D721Med (cell line): ENCODE measurements at places on chromosomes 2 and 18.

DNA sequence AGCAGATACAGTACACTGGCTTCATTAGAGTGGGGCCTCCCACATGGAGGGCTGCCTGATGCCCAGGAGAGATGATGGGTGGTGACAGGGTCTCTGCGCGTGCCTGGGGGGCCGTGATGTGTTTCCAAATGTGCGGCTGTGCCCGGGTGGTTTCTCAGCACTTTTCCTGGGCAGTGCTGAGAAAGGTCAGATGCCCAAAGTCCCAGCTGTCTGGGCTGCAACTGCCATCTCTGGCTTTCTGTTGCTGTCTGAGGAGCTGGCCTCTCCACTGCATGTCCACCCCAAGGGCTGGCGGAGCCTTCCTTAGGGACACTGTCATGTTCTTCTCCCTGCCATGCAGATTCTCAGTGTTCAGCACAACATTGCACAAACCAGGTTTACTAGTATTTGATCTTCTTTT lies 62.7 kb upstream of the NFATC1 start:
- no peak for DNase-seq

- no peak for DNase-seq
These were observed 187.7 kb upstream of the HAAO start for GRCh38 chr2:42979870-42980763.

- DNase-seq, result no peak
These were observed 105.8 kb upstream of the NCKAP5 start for GRCh38 chr2:133674066-133674432.

GRCh38 chr2:205411558-205411957 lies 270.7 kb upstream of the NRP2 start:
- DNase-seq, result no peak

DNA sequence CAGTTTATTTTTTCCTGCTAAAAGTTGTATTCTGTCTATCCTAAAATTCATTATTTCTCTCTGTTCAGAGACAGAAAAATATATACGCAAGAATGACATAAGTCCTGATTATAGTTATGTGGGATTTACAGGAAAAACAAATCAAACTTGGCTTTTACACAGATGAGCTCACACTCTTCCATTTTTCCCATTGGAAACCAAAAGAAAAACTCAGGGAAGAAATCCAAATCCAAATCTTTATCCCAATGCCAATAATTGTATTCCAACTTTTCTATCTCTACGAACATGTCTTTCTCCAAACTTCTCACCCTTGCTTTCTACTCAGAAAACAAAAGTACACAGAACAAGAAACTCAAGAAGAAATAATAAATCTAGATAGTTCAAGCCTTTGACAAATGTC lies 249.1 kb upstream of the TMEFF2 start:
- no peak for DNase-seq

DNA sequence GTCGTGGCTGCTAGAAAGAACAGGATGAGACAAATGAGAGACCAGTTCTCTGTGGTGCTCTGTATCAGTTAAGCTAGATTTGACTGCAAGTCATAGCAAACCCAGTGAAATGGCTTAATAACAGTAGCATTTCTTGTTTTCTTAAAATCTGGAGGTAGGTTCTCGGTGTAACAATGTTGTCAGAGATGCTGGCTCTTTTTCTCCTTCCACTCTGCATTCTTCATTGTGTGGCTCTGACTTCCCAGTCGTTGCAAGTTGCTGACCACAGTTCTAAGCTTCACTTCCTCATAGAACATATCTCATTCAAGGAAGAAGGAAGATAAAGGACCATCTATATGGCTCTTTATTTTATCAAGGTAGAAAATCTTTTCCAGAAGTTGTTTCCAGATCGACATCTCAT lies 7.9 kb upstream of the CKAP2L start:
- DNase-seq, result no peak

- no peak for DNase-seq
These were observed 459.3 kb upstream of the TRIB2 start for GRCh38 chr2:12257476-12257875.

GRCh38 chr2:146982393-146982846 lies 862.4 kb upstream of the ACVR2A start:
- no peak for DNase-seq

- DNase-seq, result no peak
These were observed 34.0 kb upstream of the PLA2R1 start for GRCh38 chr2:160096409-160096808.

DNA sequence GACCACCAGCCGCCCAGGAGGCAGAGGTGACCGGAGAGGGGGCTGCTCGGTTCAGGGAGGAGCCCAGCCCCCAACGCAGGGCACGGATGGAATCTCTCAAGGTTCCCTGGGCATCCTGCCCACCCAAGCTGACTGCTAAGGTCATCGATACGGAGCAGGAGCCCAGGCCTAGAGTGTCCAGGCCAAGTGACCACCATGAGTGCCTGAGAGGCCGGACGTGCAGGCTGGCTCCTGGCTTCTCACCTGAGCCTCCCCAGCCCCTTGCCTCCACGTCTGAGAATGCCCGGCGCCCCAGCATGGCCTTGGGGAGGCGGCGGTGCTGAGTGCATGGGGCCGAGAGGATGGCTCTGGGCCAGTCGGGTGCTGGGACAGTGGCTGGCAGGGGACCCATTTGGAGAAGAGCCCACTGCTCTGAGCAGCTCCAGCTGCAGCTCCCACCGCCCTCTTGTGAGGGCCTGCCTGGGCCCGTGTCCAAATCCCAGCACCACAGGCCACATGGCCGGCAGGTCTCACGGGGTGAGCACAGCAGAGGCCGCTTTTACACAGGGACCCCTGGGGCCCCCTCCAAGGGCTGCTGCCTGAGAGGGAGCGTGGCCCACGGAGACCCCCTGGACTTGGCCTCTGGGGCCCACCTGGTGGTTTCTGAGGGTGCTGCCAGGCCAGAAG lies 102.8 kb upstream of the CTDP1 start:
- no peak for DNase-seq

- DNase-seq, result no peak
These were observed 89.7 kb upstream of the CNTNAP5 start for GRCh38 chr2:123935405-123935804.

- no peak for DNase-seq
These were observed 731.4 kb upstream of the HS6ST1 start for GRCh38 chr2:129050101-129050500.

DNA sequence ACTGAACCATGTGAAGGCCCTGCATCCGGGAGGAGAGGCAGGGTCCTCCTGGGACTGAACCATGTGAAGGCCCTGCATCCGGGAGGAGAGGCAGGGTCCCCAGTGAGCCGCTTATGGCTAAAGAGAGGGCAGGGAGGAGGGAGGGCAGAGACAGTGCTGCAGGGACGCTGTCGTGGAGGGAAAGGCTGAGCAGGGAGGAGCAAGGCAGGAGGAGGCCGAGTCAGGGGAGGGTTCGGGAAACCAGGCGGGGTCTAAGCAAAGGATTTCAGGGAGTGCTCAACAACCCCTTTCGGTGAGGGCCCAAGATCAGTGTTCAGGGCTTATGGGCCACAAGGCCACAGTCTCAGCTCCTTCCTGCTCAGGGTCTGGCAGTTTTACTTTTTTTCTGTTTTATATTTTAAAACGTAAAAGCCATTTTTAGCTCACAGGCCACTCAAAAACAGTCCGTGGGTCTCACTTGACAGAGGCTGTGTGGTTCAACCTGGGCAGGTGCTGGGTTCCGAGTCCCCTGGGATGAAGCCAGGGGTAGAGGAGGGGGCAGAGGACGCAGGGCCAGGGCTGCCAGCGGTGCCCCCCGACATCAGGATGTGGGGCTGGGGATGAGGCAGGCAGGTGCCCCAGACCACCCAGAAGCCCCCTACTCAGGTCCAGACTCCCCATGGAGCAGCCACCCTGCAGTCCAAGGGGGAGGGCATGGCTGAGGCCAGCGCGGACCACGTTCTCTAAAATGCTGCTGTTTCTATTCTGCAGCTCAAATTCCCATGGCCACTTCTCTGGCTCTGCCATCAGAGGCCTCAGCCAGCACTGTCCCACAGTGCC lies 5.2 kb downstream of the TMEM18 start:
- DNase-seq, result no peak

- no peak for DNase-seq
These were observed 10.7 kb downstream of the SPTBN1 start for GRCh38 chr2:54466870-54467269.

DNA sequence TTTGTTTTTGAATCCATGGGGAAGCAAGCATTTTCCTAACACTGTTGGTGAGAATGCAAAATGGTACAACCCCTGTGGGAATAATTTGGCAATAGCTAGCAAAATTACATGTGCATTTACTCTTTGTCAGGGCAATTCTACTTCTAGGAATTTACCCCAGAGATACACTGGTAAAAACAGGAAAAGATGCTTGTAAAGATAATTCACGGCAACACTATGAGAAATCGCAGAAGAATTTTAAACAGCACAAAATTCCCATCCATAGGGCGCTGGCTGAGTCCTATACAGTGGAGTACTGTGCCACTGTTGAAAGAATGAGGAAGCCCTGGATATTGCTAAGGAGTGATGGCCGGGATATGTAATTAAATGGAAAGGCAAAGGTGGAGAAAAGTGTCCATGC lies 75.8 kb downstream of the DGKD start:
- DNase-seq, result no peak

GRCh38 chr2:42828487-42829425 lies 36.4 kb upstream of the HAAO start:
- DNase-seq, result peak; percentile 88
